Amniotic stem cell (primary cell): ENCODE measurements at places on chromosomes 11 and 22.

DNA sequence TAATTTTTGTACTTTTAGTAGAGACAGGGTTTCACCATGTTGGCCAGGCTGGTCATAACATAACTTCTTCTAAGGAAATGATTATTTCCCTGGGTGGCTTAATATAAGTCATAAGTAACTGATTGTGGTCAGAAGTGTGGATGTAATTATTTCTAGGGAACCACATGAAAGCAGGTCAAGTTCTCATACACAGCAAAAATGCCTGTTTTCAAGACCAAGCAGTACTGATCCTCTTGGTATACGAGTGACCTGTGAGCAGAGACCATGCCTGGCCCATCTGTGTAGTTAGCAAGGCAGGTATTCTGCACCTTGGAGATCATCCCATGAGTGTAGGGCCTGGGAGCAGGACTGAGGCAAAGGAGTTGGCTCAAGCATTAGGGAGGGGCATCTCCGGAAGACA lies 32.5 kb upstream of the NUCB2 start:
- DNase-seq = no peak

GRCh38 chr22:37284126-37284804 lies 2.0 kb downstream of the CYTH4 start:
- DNase-seq = no peak

DNA sequence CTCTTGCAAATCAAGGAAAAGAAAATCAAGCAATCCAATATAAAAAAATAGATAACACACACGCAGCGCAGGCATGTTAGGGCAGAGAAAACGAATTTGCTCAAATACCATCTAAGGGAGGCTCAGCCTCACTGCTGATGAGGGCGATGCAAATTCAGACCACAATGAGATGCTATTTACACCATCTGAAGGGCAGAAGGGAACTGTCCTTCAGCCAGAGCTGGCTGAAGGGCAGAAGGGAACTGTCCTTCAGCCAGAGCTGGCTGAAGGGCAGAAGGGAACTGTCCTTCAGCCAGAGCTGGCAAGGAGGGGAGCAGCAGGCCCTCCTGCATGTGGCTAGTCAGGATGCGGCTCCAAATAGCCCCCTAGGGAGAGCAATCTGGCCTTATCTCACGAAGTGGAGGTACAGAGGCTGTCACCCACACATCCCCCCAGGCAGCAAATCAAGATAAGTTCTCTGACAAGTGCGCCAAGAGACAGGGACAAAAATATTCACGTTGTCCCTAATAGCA lies 7.6 kb upstream of the SLC39A13 start:
- no peak for DNase-seq

DNA sequence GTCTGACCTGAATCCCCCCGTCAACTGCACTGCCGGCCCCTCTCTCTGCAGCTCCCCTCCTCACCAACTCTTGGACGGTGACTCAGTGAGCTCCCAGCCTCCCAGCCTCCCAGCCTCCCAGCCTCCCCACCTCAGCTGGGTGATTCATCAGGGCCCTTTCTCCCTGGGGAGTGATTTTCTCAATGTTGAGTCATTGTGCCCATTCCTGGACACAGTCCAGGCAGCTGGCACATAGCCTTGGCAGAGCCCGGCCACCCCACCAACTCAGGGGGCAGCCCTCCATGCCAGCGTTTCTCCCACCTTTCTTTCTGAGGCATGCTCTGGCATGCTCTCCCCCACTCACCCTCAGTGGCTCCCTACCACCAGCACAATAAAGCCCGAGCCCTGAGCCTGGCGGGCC lies 30.7 kb downstream of the PDE2A start:
- DNase-seq = no peak

DNA sequence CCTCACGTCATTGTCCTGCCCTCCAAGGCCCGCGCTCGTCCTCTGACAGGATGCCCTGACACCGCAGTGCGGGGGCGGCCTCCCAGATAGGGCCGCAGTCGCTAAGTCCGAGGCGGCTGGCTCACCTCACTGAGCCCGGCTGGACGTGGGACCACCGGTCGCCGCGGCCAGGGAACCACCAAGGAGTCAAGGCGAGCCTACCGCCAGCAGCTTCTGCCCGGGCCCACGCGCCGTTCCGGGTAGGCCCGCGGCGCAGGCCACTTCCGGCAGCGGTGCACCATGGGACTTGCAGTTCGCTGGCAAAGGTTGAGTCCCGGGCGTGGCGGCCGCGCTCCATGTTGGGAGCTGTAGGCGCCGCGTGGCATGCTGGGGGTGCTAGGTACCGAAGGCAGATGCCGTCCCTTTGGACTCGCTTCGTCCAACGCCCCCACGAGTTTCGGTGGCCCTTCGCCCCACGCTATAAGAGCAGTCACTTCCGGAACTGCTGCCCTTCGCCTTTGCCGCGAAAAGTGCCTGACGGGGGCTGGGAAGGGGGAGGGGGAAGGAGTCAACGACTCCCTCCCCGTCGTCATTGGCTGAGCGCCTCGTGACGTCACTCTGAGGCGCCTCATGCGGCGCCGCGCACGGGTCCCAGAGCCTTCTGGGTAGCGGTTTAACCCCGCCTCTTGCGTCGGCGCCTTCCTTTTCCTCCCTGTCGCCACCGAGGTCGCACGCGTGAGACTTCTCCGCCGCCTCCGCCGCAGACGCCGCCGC lies at the start of gene RPLP2:
Gene RPLP2 (plus strand): TSS at position 681 of the 753 bp plus-strand sequence. CDS start 268 bp downstream, outside the sequence.
- DNase-seq = peak; percentile 87

GRCh38 chr11:33976495-33977199 lies 74.9 kb upstream of the CAPRIN1 start:
- no peak for DNase-seq

GRCh38 chr11:71342951-71343827 lies 90.8 kb upstream of the SHANK2 start:
- peak; percentile 1 for DNase-seq

DNA sequence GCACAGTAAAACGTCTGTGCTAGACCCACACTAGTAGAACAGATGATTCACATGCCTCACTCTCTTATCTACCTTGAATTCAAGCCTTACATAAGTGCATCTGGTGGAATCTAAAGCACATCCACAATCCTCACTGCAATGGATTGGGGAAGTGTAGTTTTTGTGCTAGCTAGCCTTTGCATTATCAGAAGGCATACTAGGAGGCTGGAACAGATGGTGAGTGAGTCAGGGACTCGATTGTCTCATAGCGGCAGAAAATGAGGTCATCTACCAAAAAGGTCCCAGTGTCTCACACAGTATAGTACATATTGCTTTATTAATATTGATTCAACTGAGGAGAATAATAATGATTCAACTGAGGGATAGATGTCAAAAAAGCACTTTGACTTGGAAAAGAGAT lies 9.3 kb downstream of the MSANTD4 start:
- no peak for DNase-seq

- DNase-seq = no peak
These were observed 11.7 kb upstream of the B4GALNT4 start for GRCh38 chr11:357582-357981.

- DNase-seq = no peak
These were observed 76.3 kb downstream of the PRCP start for GRCh38 chr11:82823647-82824619.

- no peak for DNase-seq
These were observed 2.9 kb downstream of the ZP1 start for GRCh38 chr11:60870276-60870675.

DNA sequence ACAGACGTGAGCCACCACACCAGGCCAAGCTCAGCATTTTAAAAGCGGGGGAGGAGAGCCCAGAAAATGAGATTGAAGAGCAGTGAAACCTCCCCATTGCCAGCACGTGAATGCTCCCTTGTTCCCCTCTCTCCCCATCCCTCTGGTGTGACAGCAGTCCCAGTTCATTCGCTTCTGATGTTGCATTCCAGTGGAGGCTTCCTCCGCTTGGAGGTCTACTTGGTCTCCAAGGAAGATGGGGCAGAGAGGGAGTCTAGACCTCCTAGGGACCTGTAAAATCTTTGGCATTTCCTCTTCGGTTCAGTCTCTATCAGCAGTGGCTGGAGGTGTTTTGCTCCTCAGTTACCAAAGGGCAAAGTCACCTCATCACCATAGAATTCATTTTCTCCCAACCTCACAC lies 30.2 kb upstream of the EP300 start:
- no peak for DNase-seq

GRCh38 chr11:69141742-69142141 lies 14.0 kb upstream of the SMIM38 start:
- no peak for DNase-seq

DNA sequence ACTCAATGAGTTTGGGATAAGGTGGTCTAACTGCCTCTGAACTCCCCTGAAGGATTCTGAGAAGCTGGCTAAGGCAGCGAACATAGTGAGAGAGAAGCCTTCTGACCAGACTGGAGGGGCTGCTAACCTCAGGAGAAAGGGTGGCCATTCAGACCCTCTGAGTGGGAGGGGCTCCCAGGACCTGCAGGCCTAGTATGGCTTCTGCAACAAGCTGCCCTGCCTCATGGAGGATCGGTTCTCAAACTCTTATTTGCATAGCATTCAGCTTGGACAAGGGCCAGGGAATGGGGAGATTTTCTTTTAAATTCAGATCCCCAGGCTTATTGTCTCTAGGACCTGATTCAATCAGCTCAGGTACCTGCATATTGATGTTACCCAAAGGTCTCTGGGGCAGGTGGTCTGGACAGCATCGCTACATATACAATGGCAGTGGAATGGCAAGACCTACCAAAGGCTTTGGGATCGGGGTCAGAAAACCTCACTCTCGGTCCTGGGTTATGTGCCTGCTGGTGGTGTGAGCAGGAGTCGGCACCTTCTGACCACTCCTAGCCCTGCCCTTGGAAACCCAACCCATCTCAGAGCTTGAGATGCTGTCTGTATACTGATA lies 599.1 kb downstream of the BRD1 start:
- no peak for DNase-seq

- no peak for DNase-seq
These were observed 258.3 kb downstream of the LRRC4C start for GRCh38 chr11:41201156-41201555.

DNA sequence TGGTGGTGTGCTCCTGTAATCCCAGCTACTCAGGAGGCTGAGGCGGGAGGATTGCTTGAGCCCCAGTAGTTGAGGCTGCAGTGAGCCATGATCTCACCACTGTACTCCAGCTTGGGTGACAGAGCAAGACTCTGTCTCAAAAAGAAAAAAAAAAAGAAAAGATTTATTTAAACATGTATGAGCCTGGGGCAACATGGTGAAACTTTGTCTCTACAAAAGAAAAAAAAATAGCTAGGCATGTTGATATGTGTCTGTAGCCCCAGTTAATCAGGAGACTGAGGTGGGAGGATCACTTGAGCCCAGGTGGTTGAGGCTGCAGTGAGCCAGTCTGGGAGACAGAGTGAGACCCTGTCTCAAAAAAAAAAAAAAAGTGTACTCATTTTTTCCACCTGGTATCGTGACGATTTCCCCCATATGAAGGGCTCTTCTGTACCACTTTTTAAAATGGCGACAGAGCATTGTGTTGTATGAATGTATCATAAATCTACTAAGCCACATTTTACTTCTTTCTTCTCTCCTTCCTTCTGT lies 16.4 kb upstream of the KCTD14 start:
- no peak for DNase-seq

DNA sequence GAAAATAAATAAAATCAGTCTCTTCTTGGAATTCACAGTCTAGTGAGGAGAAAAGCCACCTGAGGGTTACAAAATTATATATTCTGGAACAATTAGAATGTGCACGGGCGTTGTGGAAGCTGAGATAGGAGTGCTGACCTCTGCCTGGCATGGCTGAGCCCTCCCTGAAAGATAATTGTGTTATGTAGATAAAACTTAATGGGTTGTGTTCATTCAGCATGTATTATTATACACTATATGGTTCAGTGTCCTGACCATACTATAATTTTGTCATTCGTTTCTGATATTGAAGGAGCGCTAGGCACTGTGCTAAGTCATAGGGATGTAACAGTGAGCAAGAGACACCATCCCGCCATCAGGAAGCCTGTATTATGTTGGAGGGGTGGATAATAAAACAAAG lies 3.7 kb downstream of the ACAT1 start:
- DNase-seq = no peak

- DNase-seq = no peak
These were observed 389.9 kb upstream of the KIRREL3 start for GRCh38 chr11:127390465-127390864.

- no peak for DNase-seq
These were observed 4.1 kb upstream of the WDR74 start for GRCh38 chr11:62843466-62843865.

DNA sequence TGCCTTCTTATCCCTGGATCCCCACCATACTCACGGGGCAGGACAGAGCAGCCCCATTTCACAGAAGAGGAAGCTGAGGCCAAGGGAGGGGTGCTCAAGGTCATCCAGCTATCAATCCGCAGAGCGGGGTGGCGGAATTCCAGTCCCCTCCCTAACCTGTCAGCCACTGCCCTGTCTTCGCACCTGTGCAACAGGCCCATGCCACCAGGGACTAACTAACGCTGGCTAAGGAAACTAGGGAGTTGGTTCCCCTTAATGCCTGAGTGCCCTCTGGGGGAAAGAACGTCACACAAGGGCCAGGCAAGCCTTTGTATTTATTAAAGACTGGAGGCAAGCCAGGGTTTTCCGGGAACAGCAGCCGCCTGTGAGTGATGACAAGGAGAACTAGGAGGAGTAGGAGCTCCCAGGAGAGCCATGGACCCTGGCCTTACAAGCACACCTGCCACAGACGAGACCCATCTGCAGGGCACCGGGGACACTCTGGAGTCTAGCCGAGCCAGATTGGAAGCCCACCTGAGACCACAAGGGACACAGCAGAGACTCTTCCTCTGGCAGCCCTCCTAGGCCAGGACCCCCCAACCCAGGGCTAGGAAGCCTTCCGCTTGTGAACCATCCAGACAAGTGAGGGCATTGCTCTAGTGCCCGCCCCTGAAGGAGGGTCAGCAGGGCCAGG lies 64.4 kb downstream of the MYH9 start:
- no peak for DNase-seq

DNA sequence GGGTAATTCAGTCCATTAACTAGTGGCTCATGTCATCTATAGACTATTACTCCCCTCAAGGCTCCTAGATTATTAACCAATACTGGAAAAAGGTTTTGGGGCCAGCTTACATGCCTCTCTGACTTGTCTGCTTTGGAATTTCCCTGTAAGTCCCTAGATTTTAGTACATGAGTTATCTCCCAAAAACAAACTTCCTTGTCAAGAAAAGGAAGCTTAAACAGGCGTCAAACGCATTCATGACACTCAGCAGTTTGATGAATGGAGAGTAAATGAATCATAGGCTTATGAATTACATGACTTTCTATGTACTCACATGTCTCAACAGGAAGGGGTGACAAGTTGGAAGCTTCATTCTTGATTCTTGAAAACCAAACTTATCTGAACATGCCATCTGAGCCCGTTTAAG lies 70.8 kb downstream of the BLID start:
- DNase-seq = peak; percentile 41

- no peak for DNase-seq
These were observed 5.3 kb upstream of the CD44 start for GRCh38 chr11:35133656-35134055.

GRCh38 chr22:22349455-22349836 lies 104.9 kb downstream of the VPREB1 start:
- no peak for DNase-seq

DNA sequence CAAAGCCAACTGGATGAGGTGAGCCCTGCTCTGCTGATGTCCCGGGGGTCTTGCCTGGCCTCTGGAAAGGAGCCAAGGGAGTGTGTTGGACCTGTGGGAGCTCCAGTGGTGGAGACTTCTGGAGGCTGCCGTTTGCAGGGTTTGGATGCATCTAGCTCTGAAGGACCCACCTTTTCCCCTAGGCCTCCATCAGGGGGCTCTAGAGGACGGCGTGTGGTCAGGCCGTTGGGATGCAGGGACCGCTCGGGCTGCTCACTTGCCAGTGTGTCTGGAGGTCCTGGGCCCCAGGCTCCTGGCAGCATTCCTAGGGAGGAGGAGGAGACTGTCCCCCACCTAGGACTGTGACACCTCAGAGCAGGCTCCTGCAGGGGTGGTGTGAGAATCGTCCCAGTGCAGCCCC lies 58.3 kb downstream of the PRDM11 start:
- DNase-seq = no peak

GRCh38 chr11:43576803-43577521 lies 103.6 kb upstream of the HSD17B12 start:
- DNase-seq = peak; percentile 17
